ENCODE measurements at places on chromosomes 13 and 19.

- no peak for DNase-seq
These were observed 5.5 kb downstream of the CYP2S1 start for GRCh38 chr19:41198559-41198958.

DNA sequence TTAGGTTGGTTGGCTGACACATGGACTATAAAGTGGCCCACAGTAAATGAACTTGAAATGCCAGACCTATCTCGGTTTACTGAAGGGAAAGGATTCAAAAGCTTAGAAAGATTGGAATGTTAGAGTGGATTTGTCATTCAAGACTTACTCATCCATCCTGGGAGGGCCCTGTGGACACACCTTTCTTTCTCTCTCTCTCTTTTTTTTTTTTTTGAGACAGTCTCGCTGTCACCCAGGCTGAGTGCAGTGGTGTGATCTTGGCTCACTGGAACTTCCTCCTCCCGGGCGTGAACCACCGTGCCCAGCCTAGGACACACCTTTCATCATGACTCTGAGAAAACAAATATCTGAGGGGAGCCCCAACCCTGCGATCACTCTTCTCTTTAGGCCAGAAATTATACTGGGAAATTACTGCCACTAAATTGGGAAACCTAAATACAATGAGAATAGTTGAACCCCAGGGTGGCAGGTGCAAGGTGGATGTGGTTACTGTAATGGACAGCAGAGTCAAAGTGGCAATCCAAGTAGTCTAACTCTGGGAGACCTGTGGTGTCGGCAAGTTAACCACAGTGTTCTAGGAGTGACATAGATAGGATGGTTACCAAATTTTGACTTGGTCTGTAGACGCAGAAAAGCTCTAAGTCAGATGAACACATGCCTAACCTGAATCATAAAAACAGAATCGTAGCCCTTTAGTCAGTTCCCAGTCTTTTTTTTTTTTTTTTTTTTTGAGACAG, 47.1 kb upstream of the ZMYM5 start:
- no peak for DNase-seq

- no peak for DNase-seq
These were observed 4.6 kb downstream of the FAM187B start for GRCh38 chr19:35223862-35224505.

DNA sequence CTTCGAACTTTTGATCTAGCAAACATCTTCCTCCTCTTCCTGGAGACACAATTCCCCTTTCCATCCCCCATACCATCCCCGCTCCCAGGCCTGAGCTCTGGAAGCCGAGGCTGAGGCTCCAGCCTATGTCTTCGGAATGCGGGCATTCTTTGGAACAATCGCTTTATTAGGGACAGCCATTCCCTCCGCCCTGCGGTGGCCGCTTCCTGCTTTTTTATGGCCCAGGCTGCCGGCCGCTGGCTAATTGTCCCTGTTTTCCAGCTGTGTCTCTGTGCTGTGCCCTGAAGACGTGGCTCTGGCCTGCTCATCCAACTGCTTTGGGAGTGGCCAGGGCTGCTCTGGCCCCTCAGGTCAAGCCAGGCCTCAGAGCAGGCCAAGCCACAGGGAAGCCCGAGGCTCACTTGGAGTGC, 2.1 kb upstream of the CDX2 start:
- no peak for DNase-seq

DNA sequence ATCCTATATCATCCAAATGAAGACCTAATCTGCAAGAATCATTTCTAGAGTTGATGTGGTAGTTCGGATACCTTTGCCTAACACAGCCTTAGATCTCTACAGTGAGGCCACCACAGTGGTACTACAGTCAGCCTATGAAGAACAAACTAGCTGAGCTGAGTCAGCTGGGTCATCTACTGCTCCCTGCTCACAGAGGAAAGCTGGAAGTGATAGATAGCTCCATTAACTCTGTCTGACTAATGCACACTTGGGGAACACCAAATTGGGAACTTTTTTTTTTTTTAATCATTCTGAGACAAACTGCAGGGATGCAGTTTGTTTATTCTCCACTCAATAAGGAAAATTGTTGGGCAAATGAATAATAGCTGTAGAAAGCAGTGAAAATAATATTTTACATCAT, 1160.6 kb downstream of the PCDH9 start:
- no peak for DNase-seq

DNA sequence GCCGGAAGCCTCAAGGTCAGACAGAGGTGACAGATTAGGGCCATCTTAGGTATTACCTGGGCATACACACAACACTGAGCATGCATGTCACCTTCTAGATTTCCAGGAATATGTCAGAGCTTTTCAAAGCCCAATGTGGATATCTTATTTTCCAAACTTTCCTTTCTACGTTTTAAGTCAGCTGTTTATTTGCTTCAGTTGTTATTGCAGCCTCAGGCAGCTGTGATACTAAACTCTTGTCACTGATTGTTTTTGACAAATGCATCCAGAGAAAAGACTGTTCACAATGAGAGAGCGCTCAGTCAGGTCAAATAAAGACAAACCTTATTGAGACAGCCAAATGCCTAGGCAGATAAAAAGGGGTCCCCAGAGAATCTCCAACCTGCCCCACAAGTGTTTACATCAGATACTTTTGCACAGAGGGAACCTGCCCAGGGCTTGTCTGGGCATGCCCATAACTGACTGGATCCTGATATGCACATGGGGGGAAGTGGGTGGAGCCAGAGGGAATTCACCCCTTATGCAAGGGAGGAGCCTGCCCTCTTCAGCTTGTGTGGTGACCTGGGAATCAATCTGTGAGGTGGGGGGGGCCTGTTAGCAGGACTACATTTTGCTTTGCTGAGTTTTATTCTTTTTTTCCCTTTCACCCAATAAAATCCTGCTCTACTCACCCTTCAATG, 28.5 kb downstream of the MED4 start:
- DNase-seq = peak; percentile 17

- no peak for DNase-seq
These were observed 91.5 kb upstream of the MCF2L start for GRCh38 chr13:112877539-112877938.

- no peak for DNase-seq
These were observed 280.2 kb upstream of the EDNRB start for GRCh38 chr13:78198821-78199220.

GRCh38 chr13:96671073-96671472, 323.2 kb downstream of the OXGR1 start:
- DNase-seq = no peak

- no peak for DNase-seq
These were observed 1.3 kb upstream of the SPIB start for GRCh38 chr19:50417111-50418081.

DNA sequence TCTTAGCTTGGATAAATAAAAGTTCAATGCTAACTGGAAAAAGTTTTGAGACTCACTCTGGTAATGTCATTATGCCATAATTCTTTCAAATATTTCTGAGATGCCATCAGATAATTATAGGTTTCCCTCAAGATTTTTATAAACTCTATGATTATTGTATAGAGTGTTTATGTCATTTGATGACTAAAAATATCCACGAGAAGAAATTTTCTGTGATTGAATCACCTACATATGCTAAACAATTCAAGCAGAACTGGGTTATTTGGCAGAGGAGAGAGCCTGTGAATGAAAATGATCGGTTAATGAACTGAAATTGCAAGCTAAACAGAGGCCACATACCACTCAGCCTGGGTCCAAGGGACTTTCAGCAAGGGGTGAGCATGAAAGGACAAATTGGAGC, 92.6 kb upstream of the TSC22D1 start:
- DNase-seq = no peak

GRCh38 chr19:19106056-19106551, 32.2 kb downstream of the TMEM161A start:
- DNase-seq = no peak

DNA sequence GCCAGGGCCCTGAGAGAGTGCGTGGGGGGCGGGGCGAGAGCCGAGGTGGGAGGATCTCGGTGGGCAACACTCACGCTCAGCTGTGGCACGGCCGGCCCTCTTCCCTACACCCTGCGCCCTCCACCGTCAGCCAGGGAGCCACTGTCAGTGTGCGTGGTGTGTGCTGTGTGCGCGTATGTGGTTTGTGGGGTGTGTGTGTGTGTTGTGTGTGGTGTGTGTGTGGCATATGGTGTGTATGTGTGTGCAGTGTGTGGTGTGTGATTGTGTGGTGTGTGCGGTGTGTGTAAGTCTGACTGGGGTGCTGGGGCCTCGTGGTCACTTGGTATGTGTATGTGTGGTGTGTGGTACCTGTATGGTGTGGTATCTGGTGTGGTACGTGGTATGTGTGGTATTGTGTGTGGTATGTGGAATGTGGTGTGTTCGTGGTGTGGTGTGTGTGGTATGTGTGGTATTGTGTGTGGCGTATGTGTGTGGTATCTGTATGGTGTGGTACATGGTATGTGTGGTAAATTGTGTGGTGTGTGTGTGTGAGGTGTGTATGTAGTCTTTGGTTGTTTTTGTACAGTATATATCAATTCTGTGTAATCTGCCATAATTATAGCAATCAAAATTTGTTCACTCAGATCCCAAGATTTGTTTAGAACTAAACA, 5.1 kb downstream of the GRK1 start:
- DNase-seq = no peak

DNA sequence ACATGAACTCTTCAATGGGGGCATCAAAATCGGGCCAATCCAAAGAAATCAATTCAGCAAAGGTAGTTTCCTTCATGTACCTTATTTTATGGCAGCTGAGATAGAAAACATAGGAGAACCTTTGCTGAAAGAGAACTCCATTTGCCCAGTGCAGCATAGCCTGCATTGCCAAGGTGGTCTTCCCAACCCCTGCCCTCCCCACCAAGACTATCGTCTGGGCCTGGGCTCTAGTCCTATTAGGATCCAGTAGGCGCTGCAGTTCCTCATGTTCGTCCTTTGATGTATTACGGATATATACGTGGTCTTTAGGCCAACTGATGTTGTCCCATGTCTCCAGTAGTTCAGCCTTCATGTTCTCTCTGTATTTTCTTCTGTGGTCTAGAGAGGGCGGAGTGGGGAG, 19.2 kb downstream of the NLRP13 start:
- DNase-seq = no peak

DNA sequence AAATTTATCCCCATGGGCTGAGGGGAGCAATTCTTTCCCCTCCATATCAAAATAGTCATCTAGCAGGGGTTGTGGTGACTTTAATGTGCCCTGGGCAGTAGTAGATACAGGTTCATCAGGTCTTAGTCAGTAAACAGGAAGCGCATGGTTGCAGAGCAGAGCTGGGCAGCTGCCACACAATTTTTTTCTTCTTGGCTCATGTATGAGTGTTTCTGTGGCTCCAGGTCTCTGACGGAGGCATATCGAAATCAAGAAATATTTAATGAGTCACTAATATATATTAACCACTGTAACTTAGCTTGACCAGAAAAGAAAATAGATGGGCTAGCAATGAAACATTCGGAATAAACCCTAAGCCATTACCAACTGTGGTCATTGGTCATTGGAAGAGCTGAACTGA, 68.4 kb upstream of the UBL3 start:
- DNase-seq = no peak

DNA sequence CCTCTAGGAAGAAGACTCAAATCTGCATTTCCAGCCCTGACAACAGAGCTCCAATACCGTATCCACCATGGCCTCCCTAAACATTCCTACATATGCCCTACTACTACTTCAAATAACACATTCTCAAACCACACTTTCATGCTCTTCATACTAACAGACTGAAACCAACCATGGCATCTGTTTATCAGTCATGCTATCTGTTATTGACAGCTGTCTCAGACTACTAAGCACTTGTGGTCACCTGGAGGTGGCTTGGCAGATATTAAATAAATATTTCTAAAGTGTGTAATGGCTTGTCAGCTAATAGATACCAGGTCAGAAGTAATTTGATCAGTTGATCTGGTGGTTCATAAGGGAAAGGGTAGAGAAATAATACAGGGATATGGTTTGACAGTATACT, 489.1 kb downstream of the DIAPH3 start:
- peak; percentile 17 for DNase-seq

DNA sequence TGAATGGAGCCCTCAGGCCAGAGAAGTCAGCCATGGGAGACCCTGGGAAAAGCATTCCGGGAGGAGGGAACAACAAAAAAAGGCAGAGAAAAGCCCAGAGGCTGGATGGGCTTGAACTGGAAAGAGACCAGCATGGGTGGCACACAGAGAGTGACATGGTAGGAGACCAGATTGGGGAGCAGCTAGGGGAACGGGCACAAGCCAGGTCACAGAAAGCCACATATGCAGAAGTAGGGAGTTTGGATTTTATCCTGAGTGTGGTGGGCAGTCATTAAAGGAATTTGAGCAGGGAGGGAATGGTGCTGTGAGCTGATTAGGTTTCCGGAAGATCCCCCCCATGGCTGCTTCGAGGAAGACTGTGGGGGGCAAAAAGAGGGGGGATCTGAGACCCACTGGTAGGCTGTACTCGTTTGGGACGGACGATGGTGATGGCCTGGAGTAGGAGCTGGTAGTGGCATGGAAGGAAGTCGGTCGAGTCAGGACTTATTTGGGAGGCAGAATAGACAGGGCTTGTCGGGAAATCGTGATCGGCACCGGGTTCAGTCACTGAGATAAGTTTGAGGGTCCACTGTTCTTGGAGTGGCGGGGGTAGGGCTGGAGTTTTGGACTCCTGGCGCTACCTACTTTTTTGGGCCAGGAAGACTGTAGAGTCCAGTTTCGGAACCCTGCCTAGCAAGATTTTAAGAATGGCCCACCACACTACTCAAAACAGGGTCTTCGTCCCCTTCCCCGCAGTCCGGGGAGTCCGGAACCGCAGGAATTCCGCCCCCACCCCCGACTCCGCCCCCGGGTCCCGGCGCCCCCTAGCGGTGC, 949 bp downstream of the SERTAD1 start:
- DNase-seq = peak; percentile 26

DNA sequence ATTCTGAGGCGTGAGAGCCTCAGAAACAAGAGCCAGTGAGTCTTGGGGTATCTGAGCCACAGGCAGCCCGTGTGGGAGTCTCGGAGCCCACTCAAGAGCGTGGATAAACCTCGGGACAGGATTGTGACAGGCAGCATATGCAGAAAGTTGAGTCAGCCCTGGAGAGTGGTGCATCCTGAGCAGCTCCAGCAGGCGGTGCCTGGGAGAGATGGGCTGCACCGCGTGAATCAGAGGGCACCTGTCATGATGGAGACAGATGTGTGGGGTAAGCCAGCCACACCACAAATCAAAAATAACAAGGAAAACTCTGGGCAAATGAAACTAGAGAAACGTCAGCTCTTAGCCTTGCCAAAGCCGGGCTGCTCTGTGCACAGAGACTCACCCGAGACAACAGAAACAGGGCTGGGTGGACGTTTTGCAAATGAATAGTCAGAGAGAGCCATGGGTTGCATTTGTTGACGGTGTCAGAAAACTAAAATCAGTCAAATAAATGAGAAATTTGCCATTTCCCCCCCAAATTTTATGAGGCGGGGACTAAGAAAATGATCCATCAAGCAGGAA, 30.0 kb upstream of the POP4 start:
- no peak for DNase-seq
